ENCODE measurements at places on chromosomes 2 and 18.

DNA sequence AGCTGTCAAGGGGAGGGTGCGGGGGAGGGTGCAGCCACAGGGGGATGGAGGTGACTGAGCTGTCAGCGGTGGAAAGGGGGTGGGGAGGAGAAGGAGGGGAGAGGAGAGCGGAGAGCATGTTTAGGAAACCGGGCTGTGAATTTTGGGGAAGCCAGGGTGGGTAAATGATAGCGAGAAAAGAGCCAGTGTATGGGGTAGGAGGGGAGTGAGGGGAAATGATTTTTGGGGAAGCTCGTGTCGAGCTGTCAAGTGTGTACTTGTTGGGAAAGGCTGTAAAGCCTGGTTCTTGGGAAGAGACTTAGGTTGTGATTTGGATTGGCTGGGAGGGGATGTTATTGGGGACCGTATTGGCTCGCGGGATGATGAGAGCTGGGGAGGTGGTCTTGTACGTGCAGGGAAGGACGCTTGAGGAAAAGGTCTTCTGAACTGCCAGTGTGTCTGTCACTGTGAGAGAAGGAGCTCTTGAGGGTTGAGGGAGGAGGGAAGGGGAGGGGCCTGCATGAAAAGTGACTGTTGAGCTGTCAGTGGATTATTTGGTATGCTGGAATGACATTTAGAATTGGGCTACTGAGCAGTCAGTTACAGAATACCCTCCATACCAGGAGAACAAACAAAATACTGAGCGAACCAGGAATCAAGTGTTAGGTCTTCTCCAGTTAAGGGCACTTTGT is 1.0 kb downstream of the UBR3 start:
- peak; percentile 72 for DNase-seq

- no peak for DNase-seq
These were observed 51.1 kb downstream of the CTIF start for GRCh38 chr18:48589797-48590519.

- no peak for DNase-seq
These were observed 140.1 kb downstream of the BCL2 start for GRCh38 chr18:63179422-63179821.

- DNase-seq, result no peak
These were observed 261.1 kb upstream of the AGAP1 start for GRCh38 chr2:235232449-235233433.

DNA sequence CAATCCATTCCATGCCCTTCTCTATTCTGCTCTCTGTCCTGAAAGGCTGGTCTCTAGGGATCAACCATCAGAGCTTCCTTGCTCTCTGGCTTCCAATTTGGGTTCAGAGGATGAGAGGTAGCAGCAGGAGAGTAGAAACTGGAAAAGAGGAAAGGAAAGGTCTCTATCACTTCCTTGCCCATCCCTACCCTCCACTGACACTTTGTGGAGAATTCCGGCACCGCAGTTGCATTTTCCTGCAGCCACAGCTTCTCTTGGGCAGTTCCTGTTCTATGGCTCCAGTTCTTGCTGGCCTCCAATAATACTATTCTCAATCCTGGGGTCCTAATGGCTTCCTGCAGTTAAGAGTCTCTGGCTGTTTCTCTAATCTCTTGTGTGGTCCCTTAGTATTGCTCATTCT is 13.3 kb upstream of the IMPACT start:
- DNase-seq, result no peak

DNA sequence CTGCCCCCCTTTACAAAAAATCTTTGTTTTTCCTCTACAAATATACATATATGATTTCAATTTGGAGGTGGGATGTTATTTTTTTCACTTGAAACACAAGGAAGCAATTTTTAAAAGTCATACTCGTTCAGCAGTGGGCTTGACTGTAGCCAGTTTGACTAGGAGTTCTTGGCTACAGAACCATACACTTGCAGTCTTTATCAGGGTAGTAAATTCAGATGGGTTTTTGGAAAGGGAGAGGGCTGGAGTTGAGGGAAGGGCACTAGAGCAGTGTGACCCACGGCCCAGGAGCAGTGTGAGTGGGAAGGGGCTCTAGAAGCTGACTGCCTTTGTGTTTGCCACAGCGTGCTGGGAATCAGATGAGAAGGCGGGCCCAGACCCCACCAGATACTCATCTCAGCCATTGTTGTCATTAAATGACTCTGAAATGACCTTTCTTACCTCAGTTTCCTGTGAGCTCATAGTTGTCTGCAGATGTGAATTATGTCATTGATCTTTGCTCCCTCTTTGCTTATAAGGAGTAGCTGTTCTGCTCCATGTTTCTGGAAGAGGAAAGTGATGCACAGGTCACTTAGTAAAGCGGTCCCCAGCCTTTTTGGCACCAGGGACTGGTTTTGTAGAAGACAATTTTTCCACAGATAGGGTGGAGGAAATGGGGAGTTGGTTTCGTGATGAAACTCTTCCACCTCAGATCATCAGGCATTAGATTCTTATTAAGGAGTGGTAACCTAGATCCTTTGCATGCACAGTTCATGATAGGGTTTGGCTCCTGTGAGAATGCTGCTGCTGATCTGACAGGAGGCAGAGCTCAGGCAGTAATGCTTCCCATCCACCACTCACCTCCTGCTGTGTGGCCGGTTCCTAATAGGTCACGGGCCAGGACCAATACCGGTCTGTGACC is 116.8 kb downstream of the SPTBN1 start:
- DNase-seq, result no peak

DNA sequence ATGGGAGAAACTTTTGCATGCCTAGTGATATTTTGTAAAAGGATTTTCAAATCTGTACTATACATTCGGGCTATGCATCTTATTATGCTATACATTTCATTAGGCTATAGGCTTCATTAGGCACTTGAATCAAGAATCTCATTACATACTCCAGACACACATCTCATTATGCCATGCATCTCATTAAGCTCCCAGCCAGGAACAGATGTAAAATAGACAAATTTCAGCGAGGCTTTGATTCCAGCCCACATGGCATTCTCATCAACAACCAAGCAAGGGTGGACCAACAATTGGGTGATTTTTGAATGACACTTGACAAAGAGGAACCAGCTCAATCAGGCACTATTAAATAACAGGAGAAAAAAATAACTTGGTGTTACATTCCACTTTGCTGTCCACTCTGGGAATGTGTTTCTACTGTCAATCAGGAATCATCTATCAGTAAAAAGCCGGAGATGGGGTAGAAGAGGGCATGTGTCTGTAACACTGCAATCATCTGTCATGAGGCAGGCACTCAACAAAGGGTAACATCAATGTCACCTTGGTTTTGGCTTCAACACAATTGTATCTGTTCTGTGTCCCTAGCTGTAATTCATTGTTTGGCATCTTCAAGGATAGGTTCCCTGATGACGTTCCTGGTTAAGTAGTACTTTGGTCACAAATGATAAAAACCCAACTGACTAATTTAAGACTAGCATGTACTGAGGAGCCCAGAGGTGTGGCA is 498.6 kb downstream of the EPHA4 start:
- no peak for DNase-seq

DNA sequence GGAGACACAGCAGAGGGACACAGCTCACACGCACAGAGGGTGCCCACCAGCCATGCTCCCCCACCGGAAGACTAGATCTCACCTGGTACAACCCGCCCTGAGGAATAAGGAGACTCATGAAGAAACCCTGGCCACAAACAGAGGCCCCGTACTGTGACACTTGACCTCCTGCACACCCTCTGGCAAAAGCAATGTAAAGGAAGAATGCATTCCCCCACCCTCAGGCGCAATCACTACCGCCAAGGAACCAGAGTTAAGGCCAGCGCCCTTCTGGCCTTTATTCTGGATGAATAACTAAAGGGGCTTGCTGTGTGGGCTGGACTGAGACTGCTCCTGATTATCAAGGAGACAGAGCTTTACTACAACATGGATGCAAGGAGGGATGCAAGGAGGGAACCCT is 509.2 kb upstream of the SPHKAP start:
- no peak for DNase-seq

- DNase-seq, result no peak
These were observed 51.0 kb downstream of the TTC27 start for GRCh38 chr2:32678825-32679224.

DNA sequence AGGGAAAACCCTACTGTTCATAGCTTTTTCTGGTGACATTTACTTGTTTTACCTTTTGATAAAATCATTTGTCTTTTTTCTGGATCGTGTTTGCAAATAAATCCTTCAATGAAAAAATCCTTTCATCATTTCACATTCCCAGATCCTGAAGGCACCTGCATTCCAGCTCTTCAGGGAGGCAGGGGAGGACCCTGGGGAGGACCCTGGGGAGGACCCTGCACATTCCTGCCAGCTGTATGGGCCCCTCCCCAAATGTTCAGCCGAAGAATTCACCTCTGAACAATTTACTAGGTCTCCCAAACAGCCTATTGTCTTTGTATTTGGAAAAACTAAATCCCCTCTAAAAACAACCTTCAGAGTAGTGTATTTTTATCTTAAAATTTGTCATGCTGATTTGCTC is 558.4 kb upstream of the ID2 start:
- DNase-seq, result no peak

- no peak for DNase-seq
These were observed 532 bp upstream of the COL3A1 start for GRCh38 chr2:188973641-188974040.

DNA sequence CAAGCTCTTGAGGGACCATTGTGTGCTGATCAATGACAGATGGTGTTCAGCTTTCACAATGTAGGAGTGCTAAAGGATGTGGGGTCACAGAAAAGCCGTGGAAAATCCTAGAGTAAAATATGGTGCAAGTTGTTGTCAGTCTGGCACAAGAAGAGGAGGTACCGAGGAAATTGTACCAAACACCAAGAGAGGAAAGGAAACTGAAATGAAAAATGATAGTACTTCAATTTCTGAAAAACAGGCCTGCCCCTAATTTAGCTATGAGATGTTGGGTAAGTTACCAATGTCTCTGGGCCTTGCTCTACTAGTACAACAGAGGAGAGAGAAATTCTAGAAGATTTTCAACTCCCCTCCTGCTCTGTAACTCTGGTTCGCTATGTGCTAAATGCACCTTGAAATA is 78.8 kb upstream of the PELI1 start:
- DNase-seq, result no peak

GRCh38 chr2:108061439-108062042 is 75.2 kb downstream of the SLC5A7 start:
- no peak for DNase-seq

DNA sequence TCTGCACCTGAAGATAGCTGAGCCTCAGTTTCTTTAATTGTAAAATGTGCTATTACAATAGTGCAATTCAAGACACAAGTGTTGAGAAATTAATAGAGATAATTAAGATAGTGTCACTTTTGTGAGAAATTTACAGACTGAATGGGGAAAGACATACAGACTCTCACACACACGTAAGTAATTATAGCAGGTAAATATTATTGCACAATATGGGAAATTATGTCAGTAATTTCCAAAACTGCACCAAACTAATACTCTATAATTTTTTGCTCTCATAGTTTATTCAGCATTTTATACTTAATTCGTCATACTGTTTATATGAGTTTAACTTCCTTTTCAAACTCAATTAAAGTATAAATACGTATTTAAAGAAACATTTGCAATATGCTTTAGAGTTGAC is 124.9 kb upstream of the GYPC start:
- DNase-seq, result no peak

DNA sequence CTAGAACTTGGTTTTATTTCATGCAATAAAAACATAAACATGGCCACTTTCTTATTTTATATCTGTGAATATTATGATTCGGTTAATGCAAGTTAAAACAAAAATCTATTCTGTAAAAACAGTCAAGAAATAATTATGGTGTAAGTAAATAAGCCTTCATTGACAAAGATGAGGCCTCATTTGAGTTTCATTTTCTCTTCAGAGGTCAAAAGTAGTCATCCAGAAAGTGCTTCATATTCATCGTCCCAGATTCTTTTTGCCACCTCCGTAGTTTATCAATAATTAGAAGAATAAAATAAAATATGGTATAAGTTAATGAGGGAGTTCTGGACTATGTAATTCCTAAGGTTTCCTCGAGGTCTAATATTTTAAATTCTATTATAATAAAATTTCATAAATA is 19.4 kb upstream of the HNRNPA3 start:
- DNase-seq, result no peak

DNA sequence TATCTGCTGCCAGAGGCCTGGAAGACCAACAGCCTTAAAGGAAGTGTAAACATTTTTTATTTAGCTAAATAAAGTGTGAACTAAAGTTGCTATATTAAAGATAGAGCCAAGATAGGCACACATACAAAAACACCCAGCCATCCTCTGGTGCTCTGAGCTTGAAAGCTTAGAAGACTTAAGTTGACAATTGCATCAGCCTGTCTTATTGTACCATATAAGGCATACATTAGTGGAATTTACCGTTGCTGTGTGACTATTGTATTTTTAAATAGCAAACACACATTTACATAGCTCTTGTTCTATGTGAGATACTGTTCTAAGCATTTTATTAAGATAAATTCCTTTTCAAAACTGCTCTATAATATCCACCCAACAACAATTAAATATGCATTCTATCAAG is 736.6 kb upstream of the ZEB2 start:
- no peak for DNase-seq

- DNase-seq, result no peak
These were observed 1296.7 kb downstream of the SUCLG1 start for GRCh38 chr2:83162421-83162820.

DNA sequence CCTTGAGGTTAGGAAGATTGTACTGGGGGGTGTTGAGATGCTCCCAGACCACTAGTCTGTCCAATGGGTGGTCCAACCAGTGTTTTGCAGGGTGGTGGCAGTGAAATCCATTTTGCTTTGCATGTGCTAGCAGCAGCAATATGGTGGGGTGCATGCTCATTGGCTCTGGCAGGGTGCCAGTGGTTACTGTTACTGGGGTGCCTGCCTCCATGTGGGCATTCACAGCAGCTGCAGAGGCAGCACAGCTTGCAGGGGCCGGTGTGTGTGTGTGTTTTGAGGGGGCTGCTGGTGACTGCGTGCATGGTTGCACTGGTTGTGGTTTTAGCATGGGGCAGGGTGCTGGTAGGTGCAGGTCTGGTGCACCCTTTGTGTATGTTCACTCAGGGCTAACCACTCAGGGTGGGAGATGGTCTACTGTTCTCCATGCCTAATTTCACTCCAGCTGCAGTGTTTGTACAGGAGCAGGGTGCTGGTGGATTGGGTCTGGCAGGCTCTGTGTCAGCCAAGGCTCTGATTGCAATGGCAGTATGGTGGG is 265.4 kb downstream of the NUP35 start:
- no peak for DNase-seq

DNA sequence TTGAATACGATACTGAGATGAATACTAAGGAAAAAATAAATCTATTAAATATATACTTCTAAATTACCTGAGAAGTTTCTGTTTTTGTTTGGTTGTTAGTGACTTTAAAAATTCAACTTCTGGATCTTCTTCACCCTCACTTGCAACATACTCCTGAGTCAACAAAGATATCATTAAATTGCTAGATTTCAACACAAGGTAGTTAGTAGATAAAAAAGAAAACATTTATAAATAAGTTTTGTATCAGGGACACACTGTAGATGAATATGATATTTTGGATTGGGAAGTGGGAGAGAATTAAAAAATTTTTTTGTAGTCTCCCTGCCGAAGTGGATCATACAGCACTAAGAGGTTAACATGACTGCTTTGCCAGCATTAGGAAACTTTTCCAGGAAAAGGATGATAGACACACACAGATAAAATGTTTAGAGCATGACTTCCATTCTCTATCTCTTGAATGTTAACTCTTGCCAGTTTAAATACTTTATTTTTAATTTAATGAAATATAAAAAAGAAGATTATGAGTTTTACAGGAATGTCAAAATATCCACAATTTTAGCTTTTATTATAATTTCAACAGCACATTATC is 15.9 kb downstream of the SP9 start:
- no peak for DNase-seq

Data from hematopoietic multipotent progenitor cell treated with erythropoietin and hydrocortisone succinate and interleukin-3 and kit ligand, for 15 days (in vitro differentiated cells).